ENCODE measurements at places on chromosomes 5 and 9.

- no peak for DNase-seq
These were observed 139.6 kb downstream of the MTX3 start for GRCh38 chr5:79851391-79851863.

GRCh38 chr5:149453618-149454415, 74.7 kb upstream of the IL17B start:
- DNase-seq, result no peak

DNA sequence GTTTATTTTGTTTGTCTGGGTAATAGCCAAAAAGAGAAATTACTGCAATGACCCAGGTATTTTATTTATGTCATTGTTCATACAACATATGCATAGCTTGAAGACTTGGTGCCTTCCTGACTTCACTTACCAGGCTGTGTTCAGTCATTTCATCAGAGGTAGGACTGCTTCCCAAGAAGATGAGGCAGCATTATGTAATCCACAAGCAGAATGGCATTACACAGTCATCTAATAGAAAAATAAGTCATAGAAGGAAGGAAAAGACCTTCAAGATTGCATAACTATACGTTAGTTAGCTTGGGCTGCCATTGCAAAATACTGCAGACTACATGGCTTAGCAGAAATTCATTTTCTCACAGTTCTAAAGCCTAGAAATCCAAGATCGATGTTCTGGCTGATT, 167.5 kb downstream of the NMUR2 start:
- DNase-seq, result no peak

DNA sequence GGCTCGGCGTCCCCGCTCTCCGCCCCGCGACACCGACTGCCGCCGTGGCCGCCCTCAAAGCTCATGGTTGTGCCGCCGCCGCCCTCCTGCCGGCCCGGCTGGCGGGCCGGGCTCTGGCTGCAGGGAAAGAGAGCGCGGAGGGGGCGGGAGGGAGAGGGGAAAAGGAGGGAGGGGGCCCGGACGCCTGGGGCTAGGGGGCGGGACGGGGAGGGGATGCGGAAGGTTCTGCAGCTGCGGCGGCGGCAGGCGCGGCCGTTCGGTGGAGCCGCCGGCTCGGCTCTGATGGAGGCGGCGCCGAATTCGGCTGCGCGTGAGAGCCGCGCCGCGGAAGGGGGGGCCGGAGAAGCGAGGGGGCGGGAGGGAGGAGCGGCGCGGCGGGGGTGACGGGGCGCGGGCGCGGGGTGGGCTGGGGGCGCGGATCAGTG, at the start of gene MARCHF11:
Gene MARCHF11, minus strand, starts transcription at position 281 of the 425 bp plus-strand sequence. Its CDS starts 216 bp downstream, at position 65.
- DNase-seq, result no peak

GRCh38 chr9:91815896-91816295, 134.1 kb downstream of the ROR2 start:
- no peak for DNase-seq

DNA sequence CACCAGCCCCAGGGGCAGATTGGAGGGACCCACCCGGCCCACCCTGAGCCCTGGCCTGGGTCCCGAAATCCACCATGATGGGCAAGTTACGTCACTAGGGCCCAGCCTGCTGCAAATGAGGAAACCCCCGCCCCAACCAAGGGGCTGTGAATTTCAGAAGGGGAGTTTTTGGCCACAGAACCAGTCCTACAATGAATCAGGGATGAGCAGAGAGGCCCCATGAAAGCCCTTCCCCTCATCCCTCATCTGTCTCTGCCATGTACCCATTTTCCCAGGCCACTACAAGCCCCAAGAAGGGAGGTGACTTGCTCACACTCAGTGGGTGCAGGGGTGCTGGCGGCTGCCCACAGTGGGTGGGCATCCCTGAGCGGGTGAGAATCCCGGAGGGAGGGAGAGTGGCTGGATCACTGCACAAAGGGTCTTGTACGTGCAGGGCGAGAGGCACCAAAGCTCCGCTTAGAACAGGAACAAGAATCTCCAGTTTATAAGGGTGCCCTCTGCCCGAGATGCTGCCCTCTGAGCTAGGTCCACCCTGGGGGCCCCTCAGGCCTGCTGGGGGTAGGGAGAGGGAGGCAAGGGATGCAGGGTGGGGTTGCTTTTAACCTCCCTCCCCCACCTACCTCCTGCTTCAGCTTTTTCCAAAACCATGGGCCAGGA, 10.4 kb upstream of the TCF7 start:
- DNase-seq, result no peak

- no peak for DNase-seq
These were observed 974 bp upstream of the SLC12A2 start for GRCh38 chr5:128082551-128083032.

DNA sequence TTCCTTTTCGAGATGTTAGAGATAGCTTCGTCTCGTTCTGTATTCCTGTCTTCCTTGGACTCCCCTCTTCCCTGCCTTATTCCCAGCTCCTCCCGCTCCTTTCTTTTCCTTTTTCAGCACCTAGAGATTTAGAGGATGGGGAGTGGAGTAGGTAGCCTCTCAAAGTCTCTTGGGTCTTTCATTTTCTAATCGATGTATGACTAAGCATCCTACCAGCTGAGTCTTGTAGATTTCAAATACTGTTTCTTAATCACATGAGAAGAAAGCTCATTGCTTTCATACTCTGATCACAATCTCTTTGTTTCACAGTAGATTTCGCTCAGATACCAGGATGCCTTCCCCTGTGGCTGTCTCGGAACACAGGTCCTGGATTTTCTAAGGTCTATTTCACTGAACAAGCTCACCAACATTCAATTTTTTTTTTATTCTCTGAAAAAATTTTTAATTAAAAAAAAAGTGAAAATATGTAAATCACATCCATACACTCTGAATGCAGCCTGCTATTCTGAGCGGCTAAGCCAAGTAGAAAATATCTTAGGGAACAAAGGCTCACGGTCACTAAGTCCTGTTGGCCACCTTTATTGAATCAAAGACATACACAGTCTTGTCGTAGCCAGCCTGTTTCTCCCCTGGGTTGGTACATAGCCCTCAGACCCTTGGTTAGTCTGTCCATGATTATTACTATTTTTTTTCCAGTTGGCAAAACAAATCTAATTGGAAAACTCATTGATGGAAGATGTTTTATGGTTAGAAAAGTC, 413.8 kb downstream of the KDM4C start:
- DNase-seq, result no peak

- DNase-seq, result no peak
These were observed 48.5 kb upstream of the BNC2 start for GRCh38 chr9:16918920-16919319.

DNA sequence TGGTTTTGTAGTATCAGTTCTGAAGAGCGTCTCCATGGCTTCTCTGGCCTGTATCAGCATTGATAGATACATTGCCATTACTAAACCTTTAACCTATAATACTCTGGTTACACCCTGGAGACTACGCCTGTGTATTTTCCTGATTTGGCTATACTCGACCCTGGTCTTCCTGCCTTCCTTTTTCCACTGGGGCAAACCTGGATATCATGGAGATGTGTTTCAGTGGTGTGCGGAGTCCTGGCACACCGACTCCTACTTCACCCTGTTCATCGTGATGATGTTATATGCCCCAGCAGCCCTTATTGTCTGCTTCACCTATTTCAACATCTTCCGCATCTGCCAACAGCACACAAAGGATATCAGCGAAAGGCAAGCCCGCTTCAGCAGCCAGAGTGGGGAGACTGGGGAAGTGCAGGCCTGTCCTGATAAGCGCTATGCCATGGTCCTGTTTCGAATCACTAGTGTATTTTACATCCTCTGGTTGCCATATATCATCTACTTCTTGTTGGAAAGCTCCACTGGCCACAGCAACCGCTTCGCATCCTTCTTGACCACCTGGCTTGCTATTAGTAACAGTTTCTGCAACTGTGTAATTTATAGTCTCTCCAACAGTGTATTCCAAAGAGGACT, 1.5 kb downstream of the GPR21 start:
- no peak for DNase-seq

DNA sequence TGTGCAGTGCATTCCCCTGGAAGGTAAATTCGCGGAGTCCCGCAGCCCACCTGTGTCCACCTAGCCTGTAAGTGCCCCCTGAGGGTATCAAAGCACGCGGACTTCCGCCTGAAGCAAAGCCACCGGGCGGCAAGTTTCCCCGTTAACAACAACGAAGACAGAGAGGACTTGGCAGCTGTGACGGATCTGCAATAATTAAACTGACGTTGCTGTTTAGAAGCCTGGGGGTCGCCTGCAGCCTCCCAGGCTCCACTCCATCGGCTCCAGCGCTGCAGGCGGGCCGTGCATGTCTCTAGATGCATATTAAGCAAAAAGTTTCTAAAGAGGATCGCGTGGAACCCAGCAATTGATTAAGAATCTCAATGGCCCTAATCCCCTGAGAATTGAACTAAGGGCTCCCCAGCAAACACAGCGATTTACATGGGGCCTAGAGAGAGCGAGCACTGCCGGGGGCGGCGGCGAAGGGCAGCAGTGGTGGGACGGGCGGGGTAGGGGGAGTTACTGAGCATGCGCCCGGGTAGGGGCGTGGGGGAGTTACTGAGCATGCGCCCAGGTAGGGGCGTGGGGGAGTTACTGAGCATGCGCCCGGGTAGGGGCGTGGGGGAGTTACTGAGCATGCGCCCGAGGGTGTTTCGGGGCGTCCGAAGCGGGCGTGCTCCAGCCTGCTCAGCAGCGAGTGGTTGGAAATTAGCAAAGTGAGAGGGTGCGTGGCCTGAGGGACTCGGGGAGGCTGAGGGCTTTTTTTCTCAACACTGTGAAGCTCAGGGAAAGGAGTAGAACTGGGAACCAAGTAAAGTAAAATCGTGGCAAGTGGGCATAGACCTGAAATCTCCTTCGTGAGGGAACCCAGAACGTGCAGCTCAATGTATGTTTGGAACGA, 255.2 kb downstream of the DOCK8 start:
- DNase-seq, result peak; percentile 92

DNA sequence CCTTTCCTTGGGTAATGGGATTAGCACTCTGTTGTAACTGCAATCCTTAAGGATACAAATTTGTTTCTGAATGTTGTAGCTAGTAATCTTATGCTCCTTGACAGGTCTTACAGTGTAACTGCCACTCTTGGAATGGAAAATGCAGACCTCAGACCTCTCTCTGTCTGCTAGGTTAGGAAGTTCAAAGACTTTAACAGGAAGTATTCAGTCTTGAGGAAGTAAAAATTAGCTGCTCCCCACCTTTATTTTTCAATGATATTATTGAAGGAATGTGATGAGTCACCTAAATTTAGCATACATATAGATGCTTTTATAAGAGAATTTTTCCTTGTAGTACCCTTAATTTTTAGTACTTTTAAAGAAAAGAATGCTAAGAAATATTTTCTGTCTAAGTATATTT, 71.5 kb downstream of the PAM start:
- DNase-seq, result no peak

- DNase-seq, result no peak
These were observed 128.5 kb upstream of the VLDLR start for GRCh38 chr9:2493109-2493508.

- DNase-seq, result peak; percentile 54
These were observed 10.6 kb downstream of the CDKN2A start for GRCh38 chr9:21983561-21983935.

DNA sequence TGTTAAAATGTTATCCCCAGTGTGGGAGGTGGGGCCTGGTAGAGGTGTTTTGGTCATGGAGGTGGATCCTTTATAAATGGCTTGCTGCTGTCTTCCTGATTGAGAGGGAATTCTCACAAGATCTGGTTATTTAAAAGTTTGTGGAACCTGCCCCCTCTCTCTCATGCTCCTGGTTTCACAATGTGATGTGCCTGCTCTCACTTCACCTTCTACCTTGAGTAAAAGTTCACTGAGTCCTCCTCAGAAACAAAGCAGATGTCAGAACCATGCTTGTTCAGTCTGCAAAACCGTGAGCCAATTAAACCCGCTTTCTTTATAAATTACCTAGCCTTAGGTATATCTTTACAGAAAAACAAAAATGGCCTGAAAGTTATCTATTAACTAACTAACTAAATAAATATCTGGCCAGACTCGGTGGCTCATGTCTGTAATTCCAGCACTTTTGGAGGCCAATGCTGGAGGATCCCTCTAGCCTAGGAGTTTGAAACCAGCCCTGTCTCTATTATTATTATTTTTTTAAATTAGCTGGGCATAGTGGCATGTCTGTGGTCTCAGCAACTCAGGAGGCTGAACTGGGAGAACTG, 1067.4 kb downstream of the CDH9 start:
- no peak for DNase-seq

Data from KBM-7 (cell line).